Smooth muscle cell of the brain vasculature (primary cell): ENCODE measurements at places on chromosomes 4 and X.

DNA sequence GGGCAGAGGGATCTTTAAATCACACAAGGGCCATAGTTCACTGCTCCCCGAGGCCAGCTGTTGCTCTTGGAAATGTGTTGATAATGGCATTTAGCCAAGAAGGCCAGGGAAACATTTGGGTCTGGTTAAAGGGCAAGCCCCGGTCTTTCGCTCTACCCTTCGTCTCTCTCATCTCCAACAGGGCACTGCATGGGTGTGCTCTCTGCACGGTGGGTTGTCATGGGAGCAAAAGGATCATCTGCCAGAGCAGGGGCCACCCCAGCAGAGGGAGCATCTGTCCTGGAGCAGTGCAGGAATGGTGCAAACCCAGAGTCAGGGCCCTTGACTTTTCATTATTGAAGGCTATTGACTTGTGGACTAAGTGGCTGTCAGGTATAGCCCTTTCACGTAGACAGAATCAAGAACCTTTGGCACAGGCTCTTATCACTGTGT is 22.7 kb upstream of the PGRMC2 start:
- no peak for DNase-seq

GRCh38 chrX:40996886-40997530 is 88.2 kb upstream of the USP9X start:
- DNase-seq, result peak; percentile 26

DNA sequence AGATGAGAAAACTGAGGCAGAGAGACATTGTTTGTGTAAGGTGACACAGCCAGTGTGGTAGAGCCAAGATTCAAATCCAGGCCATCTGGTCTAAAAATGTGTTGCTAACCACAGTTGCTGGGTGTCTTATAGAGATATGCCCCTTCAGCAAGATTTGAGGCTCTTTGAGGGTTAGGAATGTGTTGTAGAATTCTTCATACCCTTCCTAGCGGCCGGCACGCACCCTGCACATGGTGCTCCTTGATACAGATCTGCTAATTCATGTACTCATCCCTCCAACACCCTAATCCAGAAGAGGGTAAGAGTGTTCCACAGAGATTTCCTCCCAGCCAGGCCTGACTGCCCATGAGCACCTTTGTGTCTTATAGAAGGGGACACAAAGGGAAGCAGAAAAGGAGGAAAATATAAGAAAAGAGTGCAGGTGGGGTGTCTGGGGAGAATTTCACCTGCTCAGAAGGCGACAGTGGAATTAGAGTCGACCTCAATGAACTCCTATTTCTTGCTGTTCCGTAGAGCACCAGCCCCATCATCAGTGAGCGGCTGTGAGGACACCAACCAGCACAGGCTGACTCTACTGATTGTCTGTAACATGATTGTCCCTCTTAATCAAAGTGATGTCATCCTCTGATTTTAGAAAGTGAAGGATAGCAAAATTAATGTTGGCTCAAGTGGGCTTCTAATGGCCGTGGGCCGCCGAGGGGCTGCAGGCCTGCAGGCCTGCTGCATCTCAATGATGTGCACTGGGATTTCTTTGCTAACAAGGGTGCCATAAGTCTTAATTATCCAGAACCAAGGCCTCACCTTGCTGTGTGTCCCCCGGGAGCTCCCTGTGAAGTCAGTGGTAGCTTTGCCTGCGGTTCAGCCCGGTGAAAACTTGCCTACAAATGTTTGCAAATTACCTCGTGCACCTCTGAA is 24.2 kb upstream of the SMIM20 start:
- DNase-seq, result no peak

DNA sequence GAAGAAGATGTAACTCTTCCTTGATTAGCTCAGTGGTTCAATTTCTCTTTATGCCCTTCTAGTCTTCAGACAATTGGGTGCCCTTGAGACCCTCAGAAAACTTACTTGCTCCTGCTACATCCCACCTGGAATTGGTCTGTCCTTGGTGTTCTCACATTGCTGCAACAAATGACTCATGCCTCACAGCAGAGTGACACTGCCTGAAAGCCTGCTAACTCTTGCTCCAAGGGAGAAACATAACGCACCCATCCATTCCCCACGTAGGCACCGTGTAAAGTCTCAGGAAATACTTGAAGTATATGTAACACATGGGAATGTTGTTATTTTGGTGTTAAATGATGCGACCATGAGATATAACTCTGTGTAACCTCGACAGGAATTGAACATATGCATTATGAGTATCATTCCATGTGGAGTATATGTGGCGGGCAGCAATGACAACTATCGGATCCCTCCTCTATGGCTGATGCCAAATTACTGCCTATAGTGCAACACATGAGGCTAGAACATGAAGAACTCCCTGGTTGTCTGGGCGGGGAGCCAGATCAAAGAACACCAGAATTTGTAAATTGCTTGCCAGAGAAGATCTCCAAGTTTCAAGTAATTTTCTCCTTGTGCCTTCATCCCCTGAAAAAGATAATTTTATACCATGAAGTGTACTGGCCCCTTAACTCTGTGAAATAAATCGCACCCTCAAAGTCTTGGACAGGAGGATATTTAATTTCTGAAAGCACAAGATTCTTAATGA is 231.3 kb upstream of the STK26 start:
- no peak for DNase-seq

DNA sequence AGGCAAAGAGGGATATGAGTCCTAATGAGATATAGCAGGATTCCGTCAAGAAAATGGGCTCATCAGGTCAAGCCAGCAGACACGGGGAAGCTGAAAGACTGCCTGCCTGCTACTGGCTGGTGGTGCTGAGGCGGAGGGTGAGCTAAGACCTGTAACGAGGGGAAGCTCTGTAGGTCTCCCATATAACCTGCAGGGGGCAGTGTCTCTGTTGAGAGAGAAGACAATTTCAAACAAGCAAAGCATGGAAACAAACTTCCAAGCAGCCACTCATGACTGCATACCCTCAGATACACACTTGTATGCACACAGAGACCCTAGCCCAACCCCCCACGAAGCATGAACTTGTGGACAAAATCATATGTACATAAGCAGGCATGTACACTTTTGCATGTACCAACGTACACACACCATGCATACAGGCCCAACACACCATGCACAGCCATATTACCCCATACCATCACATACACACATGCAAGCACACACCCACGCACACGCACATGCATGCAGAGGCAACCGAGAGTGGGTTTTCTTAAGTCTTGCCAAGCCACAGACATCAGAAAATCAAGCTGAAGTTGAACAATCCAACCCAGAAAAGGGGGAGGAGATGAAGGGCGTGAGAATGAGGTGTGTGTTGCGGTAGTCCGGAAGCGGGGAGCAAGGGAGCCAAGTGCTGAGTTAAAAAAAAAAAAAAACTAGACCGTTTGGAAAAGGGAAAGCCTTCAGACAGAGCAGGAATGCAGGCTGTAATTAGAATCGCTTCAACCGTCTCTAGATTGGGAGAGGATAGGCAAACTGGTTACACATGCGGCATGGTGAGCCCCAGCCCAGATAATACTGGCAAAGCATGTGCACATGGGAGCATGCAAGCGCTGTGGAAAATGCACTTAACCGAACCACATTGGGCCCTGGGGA is 71.0 kb downstream of the PJA1 start:
- DNase-seq, result no peak

GRCh38 chrX:103663981-103664762 is 22.3 kb downstream of the MORF4L2 start:
- DNase-seq, result no peak

GRCh38 chr4:117447925-117448324 is 362.5 kb upstream of the TRAM1L1 start:
- DNase-seq, result no peak

DNA sequence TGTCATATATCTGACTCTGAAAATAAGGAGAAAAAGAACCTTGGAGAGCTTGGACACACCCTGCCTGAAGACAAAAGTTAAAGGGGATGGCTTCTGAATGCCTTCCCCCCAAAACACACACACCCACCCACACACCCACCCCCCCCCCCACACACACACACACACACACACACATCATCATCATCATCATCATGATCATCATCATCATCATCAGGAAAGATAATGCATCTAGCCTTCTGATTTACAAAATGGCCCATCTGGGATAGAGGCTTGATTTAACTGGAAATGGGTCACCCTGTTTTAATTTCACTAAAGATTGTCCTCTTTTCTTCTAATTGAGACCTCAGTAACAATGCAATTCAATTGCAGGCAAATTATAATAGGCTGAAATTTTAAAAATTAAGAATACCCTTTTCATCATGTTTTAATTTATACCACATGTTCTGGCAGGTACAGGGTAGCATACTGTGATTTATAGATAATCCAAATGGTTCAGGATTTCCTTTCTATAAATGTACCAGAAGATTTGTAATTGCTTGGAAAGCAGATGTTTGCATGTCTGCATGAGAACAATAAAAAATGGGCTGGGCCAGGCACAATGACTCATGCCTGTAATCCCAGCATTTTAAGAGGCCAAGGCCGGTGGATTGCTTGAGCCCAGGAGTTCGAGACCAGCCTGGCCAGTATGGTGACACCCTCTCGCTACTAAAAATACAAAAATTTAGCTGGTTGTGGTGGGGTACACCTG is 56.5 kb downstream of the TRIM2 start:
- no peak for DNase-seq

GRCh38 chrX:142663330-142664095 is 362.2 kb upstream of the SPANXN4 start:
- DNase-seq, result no peak

DNA sequence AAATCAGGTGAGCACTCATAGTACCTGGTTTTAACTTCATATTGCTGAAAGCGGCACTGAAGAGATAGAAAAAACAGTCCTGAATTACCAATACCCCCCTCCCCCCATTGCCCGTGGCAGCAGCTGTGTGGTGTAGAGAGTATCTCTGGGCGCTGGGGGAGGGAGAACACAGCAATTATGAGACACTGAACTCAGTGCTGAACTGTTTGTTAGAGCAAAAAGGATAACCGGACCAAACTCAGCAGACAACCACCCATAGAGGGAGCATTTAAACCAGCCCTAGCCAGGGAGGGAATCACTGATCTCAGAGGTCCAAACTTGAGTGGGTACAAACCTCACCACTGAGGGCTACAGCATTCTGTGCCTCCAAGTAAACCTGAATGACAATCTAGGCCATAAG is 457.4 kb upstream of the TEX13C start:
- DNase-seq, result no peak

DNA sequence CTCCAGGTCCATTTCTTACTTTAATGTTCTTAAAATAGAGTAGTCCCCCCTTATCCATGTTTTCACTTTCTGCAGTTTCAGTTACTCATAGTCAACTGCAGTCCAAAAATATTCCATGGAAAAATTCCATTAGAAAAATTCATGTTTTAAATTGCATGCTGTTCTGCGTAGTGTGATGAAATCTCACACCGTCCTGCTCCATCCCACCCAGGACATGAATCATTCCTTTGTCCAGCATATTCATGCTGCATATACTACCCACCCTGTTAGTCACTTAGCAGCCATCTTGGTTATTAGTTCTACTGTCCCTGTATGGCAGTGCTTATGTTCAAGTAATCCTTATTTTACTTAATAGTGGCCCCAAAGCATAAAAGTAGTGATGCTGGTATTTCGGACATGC is 5.4 kb upstream of the PDLIM5 start:
- DNase-seq, result no peak

- DNase-seq, result no peak
Measured at GRCh38 chr4:11281720-11282119, 147.0 kb downstream of the HS3ST1 start.

DNA sequence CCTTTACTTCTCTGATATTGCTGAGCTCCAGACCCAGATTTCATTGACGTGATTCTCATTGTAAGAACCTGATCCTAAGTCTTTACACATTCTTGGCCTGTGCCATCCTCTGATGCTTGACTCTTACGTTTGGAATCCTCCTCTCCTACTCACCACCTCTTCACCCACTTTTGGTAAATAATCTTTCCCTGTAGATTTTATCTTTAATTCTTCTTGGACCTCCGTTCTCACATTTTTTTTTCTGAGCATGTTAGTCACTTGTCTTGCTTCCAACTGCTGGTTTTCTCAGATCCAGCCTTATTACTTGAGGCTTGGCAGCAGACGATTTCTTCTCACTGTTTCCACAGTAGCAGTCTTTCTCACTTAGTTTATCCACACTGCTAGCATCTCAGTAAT is 12.4 kb upstream of the SH3RF1 start:
- DNase-seq, result no peak

DNA sequence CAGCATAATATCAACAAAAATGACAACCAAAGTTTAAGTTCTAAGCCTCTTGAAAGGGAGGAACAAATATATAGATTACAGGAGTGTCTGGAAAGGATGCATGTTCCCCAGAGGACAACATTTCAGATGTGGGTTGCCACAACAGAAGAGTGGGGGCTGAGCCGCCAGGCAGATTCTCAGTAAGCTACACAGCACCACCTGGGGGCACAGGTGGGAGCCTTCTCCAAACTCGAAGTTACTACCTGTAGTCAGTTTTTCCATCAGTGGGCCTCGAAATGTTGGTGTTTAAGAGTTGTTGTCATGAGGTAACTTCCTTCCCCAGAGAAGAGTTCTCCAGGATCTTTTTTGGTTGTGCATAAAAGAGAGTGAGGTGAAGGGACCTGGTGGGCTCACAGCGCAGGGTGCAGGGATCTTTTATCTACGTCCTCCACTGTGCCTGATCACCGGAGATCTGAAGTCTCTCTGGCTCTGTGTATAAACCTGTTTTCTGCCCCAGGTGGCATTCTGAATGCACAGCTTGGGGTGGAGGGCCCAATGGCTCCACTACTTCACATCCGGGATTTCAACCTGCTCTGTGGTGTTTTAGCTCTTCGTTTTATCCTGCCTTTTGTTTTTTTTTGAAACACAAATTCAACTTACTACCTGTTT is 58.4 kb upstream of the STS start:
- DNase-seq, result no peak

- no peak for DNase-seq
Measured at GRCh38 chrX:105120463-105120862, 100.0 kb downstream of the TEX13A start.

GRCh38 chrX:12894074-12895030 is 12.1 kb upstream of the TLR8 start:
- DNase-seq, result peak; percentile 3

- DNase-seq, result no peak
Measured at GRCh38 chr4:7444731-7445130, 10.0 kb upstream of the PSAPL1 start.

DNA sequence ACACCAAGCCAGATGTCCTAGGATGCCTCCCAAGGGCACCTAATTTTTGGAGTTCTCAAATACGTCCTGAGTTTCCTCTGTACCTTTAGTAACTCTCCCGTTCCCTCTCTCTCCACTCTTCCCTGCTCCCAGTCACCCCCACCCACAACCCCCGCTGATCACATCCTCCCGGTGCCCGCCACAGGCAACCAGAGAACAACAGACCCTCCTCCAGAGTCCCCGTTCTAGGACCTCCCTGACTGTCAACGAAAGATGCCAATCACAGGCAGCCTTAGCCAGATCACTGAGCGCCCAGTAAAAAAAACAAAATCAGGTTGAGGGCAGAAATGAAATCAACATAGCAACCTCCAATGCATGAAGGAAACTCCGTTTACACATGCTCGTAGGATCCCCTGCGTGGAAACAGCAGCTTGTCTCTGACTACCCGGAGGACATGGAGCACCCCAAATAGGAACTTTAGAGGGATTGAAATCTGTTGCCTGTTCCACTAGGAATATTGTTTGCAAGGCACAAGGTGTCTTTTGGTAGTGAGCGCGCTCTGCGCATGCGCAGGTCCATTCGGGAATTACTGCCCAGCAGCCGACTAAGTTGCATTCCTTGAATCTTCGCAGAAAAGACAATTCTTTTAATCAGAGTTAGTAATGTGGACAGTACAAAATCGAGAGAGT is at the start of gene GABRB1:
Gene GABRB1, plus strand, starts transcription at position 557 of the 668 bp plus-strand sequence.
- peak; percentile 40 for DNase-seq

- DNase-seq, result no peak
Measured at GRCh38 chr4:173517781-173518424, 12.1 kb downstream of the HAND2 start.

GRCh38 chr4:4396628-4397440 is 9.9 kb downstream of the NSG1 start:
- DNase-seq, result no peak

GRCh38 chr4:105474099-105474518 is 247 bp upstream of the PPA2 start:
- DNase-seq, result peak; percentile 53
